Femur (tissue), 1 donor: ENCODE measurements at places on chromosomes 7 and 10.

GRCh38 chr10:27391325-27391724 is 112.8 kb upstream of the RAB18 start:
- no peak for DNase-seq

GRCh38 chr10:351770-352334 is 216.6 kb downstream of the ZMYND11 start:
- no peak for DNase-seq

DNA sequence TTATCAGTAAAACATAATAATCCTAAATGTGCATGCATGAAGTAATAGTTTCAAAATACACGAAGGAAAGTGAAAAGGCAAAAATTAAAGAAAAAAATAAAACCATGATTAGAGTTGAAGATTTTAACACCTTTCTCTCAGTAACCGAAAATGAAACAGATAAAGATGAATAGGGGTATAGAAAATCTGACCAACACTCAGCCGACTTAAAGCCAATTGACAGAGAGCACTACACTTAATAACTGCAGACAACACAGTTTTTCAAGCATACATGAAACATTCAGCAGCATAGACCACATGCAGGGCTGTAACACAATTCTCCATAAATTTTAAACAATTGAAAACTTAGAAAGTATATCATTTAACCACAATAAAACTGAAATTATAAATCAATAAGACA is 76.1 kb downstream of the CUBN start:
- no peak for DNase-seq

GRCh38 chr7:108770981-108771745 is 201.5 kb downstream of the DNAJB9 start:
- no peak for DNase-seq

DNA sequence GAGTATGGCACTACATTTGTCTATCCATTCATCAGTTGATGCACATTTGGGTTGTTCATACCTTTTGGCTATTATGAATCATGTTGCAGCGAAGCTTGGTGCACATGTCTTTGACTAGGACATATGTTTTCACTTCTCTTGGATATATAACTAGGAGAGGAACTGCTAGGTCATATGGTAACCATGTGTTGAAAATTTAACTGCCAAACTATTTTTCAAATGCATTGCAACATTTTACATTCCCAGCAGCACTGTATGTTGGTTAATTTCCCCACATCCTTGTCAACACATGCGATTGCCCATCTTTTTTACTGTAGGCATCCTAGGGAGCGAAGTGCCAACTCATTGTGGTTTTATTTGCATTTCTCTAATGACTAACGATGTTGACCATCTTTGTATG is 183.4 kb downstream of the PRKCQ start:
- DNase-seq, result no peak

- no peak for DNase-seq
Measured at GRCh38 chr7:44068054-44068453, 2.7 kb upstream of the PGAM2 start.
